Kidney capillary endothelial cell (primary cell): ENCODE measurements at places on chromosomes 7 and 10.

DNA sequence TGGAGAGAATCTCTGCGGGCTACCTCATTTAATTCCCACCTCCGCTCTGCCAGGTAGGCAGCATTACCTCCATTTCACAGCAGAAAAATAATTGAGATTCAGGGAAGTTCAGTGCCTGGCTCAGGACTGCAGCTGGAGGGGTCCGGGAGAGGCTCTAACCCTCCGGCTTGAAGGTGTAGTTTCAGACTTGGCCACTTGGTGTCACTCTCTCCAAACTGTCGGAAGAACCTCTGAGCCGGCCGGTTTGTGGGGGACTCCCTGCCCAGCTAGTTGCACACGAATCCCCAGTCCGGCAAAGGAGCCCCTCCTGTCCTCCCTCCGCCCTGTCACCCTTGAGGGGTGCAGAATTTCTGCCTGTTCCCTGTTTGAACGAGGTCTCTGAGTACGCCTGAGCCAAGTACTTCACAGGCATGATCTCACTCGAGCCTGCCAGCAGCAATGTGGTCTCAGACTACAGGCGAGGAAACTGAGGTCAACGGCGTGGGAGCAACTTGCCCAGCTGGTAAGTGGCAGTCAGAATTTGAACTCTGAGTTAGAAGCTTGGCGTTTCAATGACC lies 144.7 kb upstream of the ZNF716 start:
- no peak for DNase-seq

DNA sequence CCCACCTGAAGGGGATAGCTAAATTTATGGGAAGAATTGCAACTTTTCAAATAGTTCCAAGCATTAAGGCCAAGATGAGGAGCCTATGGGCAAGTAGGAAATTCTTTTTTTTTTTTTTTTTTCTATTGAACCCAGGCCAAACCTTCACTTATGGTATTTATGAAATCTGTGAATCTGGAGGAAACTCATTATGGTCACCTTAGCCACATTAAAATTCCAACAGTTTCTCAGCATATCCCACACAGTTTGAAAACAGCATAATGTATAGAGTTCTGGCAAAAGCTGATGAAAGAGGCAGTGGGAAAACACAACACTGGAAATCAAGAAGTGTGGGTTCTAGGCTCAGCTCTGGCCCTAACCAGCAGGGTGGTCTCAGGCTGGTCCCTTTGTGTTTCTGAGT lies 236.9 kb downstream of the PTEN start:
- no peak for DNase-seq

DNA sequence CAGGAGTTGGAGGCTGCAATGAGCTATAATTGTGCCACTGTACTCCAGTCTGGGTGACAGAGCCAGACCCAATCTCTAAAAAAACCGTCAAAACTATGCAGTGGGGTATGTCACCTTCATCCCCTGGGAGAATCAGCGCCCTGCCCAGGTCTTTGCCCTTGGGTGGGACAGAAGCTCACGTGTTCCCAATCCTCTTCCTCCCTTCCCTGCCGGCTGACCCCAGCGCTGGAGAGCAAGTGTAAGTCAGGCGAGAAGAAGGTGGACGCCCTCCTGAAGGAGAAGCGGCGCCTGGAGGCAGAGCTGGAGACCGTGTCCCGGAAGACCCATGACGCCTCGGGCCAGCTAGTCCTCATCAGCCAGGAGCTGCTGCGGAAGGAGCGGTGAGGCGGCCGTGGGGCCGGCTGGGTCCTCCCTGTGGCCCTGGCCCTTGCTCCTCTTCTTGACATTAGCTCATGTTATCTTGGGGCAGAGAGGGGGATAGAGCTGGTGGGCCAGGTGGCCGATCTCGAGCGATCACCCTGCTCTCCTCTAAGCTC lies 64.8 kb upstream of the GTF2IRD1 start:
- no peak for DNase-seq

DNA sequence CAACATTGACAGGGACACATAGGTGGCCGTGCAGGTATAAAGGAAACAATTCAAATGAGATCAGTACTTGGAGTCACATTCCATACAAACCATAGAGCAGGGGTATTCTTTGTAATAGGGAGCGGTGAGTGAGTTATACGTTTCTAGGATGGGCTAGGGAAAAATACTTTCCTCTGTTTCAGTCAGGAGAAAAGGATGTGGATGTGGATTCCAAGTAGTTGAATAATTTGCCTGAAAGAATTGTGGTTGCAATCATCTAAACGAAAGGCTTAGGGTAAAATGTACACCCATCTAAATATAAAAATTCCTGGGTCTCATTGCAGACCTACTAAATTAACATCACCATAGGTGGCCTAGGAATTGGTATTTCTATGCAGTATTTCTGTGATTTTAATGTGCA lies 270.7 kb upstream of the IGFBP3 start:
- DNase-seq: no peak

DNA sequence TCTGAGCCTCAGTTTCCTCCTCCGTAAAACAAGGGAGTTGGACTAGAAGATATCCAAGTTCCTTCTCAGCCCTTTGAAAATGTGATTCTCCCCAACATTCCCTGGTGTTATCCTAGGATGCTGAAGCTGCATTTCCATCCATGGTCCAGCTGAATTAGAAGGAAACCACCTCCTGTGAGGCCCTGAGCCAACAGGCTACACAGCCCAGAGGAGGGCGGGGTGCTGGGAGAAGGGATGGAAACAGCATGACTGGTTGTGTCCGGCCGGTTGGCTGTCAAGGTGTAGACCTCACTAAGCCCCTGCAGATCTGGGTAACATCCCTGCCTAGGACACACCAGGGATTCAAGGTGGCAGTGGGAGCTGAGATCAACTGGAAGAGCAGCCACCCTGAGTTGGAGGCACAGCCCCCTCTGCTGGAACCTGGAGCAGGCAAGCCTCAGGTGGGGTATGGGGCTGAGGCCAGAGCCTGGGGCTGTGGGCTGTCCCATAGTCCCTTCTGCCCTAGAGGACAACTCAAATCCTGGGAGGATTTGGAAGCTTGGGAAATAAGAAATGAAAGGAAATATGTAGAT lies 72.0 kb downstream of the PAX2 start:
- no peak for DNase-seq

GRCh38 chr7:116164552-116165306 lies 45.6 kb upstream of the TES start:
- DNase-seq: no peak

- no peak for DNase-seq
Measured at GRCh38 chr7:7051206-7051877, 131.0 kb upstream of the C1GALT1 start.

- DNase-seq: no peak
Measured at GRCh38 chr10:22824520-22824919, 103.3 kb upstream of the ARMC3 start.

- no peak for DNase-seq
Measured at GRCh38 chr10:97904018-97904381, 54.4 kb downstream of the GOLGA7B start.

DNA sequence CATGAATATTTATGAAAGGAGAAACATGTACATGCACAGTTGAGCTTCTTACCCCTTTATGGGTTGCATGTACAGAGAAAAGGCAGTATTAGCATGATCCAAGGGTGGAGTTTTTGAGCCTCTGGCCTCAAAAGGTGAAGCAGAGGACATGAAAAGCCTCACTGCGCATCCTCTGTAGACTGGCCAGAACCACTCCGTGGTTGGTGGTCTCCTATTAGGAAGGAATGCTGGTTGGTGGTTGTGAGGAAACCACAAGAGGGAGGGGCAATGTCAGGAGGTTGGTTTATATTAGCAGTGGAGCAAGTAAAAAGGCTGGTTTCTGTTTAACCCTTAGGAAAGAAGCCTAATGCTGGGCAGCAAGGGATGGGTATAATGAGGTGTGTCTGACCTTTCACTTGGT lies 37.5 kb downstream of the AHCYL2 start:
- no peak for DNase-seq

GRCh38 chr7:106420736-106421135 lies 136.0 kb upstream of the NAMPT start:
- DNase-seq: no peak
